ENCODE measurements at places on chromosomes 11 and 22.
A peak's percentile ranks its signal among the peaks of the same experiment; 100 is the strongest.

GRCh38 chr11:38593649-38594048 lies 1995.6 kb upstream of the RAG2 start:
- DNase-seq: peak; percentile 26

DNA sequence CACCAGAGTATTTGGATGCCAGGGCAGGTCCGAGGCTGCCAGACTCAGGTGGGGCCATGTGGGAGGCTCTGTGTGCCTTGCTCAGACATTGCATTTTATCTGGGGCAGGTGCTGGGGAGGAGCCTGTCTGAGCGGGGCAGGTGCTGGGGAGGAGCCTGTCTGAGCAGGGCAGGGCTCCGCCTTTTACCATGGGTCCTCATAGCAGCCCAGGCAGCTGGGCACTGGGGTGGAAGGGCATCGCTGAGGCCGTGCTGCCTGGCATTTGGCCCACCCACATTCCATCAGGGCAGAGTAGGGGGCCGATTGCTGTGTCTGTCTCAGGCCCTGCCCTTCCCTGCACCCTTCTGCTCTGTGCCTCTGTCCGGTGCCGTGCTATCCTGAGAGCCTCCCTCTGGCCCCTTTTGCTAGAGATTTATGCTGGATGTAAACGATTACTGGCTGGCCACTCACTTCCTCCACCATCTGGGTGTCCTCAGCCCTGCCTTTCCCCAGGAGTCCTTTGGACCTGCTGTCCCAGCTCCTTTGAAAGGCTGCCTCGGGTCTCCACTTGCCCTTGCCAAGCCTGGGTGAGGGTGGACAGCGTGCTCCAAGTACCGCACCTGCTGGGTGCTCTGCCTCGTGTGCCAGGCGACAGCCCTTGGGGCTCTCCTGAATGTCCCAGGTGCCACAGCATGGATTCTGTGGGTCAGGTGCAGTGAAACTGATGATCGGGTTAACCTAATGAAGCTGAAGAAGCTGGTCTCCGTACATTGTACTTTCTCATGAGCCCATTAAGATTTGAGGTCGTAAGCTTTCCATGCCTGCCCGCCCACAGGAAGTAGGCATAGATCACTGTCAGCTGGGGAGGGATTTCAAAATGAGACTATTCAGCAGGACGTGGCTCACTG lies 281.6 kb downstream of the TBC1D22A start:
- DNase-seq: no peak

DNA sequence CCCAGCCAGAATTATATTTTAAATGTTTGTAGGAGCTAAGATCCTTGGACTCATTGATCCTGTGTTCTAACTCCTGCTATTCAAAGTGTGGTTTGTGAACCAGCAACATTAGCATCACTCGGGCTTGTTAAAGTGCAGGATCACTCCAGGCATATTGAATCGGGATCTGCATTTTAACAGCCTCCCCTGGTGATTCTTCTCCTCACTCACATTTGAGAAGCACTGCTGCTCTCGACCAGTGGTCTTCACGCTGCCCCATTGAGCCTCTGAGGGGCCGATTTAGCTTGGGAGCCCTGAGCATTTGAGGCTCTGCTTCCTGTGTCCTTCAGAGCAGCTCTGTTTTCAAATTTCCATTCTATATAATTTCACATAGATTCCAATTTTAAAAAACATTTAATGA lies 10.9 kb downstream of the MADD start:
- DNase-seq: no peak

DNA sequence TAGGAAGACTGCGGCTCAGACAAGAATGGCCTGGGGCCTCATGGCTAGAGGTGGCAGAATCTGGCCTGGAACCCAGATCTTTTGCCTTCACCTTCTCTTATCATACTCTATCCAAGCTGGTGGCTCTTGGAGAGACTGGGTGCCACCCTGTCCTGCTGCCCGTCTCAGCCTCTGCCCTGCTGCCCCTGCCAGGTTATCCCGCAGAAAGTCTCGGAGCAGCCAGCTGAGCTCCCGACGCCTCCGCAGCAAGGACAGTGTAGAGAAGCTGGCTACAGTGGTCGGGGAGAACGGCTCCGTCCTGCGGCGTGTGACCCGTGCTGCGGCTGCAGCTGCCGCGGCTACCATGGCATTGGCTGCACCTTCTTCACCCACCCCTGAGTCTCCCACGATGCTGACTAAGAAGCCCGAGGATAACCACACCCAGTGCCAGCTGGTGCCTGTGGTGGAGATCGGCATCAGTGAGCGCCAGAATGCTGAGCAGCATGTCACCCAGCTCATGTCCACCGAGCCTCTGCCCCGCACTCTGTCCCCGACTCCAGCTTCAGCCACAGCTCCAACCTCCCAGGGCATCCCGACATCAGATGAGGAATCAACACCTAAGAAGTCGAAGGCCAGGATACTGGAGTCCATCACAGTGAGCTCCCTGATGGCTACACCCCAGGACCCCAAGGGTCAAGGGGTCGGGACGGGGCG lies 5.9 kb downstream of the INCENP start:
- no peak for DNase-seq

DNA sequence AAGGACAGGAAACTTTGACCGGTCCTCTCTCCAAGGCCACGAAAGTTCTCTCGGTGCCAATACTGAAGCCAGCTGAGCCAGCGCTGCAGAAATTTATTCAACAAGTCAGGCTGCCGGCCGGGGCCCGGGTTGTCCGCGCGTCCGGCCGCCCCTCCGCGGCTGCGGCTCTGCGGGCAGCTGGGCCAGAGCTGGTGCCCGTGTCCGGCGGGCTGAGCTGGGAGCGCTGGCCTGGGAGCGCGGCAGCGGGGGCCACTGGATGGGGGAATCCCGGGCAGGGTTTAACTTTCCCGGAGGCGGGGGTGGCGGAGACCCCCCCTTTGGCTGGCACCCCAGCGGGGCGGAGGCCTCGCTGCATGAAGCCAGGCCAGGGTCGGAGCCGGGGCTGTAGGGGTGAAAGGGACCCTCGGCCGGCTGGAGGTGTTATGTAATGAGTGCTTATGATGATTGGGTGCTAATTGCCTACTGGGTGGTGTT lies 12.3 kb upstream of the CACNA1I start:
- DNase-seq: no peak

- DNase-seq: no peak
These were observed 7.8 kb upstream of the CD81 start for GRCh38 chr11:2369320-2369719.
